ENCODE measurements at places on chromosomes 2 and 18.

- no peak for DNase-seq
Measured at GRCh38 chr2:55137024-55137958, 87.0 kb upstream of the RTN4 start.

DNA sequence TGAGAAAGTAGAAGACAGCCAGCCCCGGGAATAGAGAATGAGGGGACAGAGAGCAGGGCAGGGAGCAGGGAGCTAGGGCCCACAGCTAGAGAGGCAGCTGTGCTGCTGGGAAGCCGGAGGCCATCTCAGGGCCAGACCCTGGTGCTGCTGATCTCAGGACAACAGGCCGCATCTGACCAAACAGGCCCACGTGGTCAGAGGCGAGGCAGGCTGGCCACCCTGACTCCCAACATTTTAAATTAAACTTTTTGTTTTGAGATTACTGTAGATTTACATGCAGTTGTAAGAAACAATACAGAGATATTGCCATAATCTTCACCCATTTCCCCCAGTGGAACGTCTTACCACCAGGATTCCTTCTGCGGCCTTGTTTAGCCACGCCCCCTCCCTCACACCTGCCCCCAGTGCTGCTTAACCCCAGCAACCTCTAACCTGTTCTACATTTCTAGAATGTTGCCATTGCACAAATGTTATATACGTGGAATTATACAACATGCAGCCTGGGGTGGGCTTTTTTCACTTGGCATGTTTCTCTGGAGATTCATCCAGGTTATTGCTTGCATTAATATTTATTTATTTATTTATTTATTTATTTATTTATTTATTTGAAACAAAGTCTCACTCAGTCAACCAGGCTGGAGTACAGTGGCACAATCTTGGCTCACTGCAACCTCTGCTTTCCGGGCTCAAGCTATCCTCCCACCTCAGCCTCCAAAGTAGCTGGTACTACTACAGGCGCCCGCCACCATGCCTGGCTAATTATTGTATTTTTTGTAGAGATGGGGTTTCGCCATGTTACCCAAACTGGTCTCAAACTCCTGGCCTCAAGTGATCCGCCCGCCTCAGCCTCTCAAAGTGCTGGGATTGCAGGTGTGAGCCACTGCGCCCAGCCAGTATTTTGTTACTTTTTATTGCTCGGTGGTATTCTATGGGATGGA is 48.6 kb upstream of the GPR17 start:
- no peak for DNase-seq

DNA sequence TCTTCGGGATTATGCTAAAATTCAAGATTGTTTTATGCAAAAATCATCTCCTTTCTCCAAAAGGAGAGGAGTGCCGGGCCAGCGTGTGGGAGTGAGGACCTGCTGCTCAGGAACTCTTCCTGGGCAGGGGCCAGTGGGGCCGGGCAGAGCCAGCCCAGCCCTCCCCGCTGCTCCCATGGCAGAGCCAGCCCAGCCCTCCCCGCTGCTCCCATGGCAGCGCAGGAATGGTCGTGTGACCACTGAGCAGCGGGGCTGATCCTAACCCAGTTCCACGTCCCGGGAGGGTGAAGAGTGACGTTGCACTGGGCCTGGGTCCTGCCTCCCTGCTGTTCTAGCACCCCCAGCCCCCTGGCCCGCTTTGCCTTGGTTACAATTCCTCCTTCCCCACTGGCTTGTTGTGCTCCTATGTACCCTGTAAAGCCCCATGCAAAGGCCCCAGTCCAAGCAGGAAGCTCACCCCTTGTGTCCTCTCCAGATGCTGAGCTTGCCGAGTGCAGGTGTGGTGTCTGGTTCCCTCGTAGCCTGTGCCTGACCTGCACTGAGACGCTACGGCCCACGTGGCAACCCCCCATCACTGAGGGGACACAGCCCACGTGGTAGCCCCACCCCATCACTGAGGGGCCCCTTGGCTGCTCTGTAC is 11.4 kb upstream of the NEU4 start:
- no peak for DNase-seq

DNA sequence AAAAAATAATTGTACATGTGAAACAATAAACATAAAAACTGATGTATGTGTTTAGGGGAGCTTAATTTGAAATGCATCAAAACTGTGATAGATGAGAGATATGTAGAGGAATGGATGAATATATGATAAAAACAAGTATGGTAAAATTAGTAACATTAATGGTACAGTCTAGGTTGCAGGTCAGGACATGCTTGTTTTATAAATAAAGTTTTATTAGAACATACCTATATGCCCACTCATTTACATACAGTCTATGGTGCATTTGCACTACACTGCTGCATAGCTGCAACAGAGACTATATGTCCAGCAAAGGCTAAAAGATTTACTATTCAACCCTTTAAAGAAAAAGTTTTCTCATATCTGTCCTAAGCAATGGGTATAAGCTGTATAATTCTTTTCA is 236.6 kb upstream of the CCDC68 start:
- no peak for DNase-seq

- no peak for DNase-seq
Measured at GRCh38 chr18:49723648-49724180, 89.6 kb downstream of the ACAA2 start.

DNA sequence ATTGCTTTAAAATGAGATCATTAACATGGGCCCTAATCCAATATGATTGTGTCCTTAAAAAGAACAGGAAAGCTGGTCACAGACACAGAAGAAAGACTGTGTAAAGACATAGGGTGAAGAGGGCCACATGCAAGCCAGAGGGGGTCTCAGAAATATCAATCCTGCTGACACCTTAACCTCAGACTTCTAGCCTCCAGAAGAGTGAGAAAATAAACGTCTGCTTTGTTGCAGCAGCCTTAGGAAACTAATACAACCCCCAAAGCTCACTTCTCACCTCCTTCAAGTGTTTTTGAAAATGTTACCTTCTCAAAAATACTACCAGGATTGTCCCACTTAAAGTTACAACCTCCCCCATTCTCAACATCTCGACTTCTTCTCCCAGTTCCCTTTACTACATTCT is 39.8 kb upstream of the SESTD1 start:
- DNase-seq: no peak

GRCh38 chr2:107062173-107062572 is 176.2 kb upstream of the ST6GAL2 start:
- no peak for DNase-seq

DNA sequence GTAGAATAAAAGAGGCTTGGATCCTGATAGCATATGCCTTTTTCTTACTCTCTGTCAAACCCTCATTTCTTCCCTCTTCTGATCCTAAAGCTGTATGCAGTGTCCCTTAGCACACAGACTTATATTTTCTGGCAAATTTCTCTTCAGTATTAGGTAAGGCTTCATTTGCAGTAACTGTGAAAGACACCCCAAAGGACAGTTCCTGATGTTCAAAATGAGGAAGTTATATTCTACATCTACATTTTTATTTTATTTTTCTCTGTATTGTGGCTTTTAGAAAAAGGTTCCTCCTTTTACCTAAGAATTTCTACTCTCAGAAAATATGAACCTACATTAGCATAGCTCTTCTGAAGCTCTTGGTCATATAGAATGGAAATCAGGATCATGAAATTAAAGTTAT is 261.7 kb downstream of the PDE11A start:
- DNase-seq: no peak

DNA sequence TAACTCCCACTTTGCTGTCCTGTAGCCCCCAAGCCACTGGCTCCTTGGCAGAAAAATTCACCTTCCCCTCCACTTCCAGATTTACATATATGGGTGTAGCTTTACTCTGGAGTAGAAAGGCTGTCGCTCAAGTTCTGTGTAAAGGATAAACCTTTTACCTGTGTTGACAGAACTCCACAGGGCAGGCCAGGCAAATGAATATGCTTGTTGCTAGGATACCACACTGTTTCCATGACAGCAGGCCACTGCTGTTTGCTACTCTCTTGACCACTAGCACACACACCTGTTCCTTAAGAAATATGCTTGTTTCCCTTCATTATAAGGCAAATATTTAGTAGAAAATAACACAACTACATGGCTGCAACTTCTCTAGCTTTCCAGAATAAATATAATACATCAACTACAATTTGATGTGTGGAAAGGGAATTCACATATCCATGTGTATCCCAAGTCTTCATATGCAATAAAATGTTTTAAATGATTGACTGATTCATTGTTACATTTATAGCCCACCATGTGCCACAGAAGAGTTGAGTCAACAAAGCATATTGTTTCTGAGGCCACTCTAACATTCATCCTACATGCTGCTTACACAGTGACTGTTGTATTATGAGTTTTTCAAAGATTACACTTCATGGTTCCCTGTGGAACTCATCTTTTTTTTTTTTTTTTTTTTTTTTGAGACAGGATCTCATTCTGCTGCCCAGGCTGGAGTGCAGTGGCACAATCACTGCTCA is 56.2 kb upstream of the ROCK1 start:
- DNase-seq: no peak

- no peak for DNase-seq
Measured at GRCh38 chr18:46570666-46571065, 86.4 kb downstream of the LOXHD1 start.

- no peak for DNase-seq
Measured at GRCh38 chr2:157441072-157441454, 2.8 kb downstream of the CYTIP start.

- DNase-seq: no peak
Measured at GRCh38 chr2:101846973-101847372, 144.8 kb upstream of the IL1R2 start.

- DNase-seq: no peak
Measured at GRCh38 chr2:215870088-215870490, 143.3 kb downstream of the MREG start.

DNA sequence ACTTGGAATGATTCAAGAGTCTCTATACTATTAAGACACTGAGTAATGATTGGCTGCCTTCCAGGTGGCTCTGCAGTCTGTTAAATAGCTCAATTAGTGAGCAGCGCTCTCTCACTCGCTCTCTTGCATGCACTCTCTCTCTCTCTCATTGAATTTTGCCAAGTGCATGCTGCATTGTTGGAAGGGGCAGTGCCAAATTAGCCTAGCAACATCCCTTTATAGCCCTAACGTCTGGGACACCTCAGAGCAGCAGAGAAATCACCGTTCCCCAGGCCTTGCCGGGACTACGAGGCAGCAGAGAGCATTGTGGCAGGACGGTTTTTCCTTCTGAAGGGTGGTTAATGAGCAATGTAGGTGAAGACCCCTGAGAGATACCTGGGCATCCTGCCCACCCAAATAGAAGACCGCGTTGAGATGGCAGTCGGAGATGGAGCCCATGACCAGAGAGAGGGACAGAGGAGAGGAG is 447.6 kb upstream of the POU3F3 start:
- DNase-seq: no peak

DNA sequence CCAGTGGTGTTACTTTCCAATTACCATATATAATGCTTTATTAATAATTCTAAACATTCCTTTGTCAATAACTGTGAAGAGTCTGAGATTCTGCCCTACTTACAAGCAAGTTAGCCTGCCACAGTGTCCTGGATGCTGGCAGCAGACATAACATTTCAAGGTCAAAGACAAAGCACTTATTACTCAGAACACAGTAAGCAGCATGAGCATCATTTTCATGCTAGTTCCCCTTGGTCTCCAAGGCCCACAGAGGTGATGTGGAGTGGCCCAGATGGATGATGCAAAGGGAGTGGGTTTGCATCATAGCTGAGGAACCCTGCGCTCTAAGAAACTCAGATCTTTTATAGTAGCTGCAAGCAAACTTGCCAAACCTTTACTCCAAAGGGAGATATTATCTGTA is 349.7 kb downstream of the ZEB2 start:
- DNase-seq: no peak

DNA sequence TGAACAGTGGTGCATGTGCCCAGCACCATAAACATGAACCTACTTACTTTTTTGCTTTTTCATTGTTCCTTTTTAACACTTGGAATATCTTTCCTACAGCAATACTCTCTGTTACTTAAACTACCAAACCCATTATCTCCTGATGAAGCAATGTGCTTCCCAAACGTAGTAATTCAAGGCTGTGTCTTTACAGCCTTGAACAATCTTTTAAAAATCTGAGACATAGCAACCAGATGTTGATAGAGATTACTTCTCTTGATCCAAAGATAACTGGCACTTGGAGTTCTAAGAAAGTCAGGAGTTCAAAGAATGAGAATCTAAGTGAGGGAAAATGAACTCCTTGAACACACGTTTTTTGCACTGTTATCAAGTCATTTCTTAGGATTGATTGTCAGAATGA is 40.4 kb downstream of the ATP8B1 start:
- DNase-seq: no peak

DNA sequence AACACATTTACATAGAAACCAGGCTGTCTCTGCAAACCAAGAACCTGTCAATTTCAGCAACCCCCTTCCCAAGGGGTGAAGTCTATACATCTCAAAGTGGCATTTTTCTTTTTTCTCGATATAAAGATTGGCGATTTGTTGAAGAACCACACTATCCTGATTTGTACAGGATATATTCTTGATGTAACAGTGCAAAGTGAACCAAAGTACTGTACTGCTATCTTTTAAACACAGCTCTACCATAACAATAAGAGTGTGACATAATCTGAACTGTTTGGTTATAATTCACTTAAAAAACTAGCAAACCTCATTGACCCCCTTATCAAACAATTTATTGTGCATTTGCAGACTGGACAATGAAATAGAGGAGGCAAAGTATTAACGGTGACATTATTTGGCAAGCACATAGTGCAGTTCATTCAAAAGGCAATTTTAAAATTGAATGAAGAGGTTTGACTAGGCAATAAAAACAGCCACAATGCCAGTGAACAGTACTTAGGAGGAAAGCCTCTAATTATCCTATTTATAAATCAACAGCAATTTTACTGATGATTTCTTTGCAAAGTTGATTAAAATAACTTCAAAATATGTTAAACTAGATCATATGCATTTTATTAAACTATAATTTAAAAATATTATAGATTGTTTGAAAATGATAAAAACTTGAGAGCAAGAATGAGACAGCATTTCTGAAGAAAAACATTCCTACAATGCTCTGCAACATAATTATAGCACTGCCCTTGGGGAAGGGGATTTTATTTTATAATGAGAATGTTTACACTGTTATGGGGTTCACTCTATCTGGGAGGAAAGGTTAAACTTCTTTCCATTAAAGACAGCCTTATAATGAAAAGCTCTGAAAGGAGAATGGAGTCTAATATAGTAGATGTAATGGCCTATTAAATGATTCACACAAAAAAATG is 440.9 kb downstream of the ZEB2 start:
- DNase-seq: no peak

DNA sequence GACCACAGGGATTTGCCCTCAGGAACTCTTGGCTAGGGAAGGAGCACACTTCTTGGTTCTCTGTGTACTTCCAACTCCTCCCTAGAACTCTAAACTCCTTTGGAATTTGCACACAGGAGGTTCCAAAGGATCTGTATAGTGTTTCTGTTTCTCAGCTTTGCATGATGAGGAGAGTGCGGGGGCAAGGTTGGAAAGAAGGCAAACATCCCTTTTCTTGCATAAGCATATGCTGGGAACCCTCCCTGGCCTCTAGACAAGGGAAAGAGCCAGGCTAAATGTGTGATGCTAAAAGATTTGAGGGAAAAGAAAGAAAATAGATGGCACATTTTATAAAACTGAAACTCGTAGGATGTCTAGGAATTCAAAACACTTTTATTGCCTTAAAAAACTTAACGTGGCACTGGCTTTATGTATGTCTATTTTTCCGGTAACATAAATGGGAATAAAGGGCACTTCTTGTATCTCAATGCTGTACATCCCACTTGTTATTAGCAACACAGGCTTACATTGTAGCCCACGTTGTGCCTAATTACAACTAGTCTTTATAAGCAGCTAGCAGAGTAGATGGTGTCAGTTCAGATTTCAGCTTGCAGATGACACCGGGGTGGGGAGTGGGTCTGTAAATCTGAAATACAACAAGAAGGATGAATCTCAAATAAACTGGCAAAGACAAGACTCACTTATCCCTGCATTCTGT is 165.8 kb downstream of the GPD2 start:
- DNase-seq: no peak
